ENCODE measurements at places on chromosomes 12 and 14.

DNA sequence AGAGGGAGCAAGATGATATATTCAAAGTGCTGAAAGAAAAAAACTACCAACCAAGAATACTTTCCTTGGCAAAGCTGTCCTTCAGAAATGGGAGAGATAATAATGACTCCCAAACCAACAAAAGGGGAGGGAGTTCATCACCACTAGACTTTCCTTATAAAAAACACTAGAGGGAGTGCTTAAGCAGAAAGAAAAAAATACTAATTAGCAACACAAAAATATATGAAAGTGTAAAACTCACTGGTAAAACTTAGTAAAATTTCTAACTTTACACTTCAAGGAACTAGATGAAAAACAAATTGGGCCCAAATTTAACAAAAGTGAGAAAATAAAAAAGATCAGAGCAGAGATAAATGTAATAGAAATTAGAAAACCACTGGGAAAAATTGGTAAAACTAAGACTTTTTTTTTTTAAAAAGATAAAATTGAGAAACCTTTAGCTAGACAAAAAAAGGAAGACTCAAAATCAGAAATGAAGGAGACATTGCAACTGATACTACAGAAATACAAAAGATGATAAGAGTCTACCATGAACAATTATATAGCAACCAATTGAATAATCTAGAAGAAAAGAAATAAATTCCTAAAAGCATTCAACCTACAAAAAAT is 60.4 kb upstream of the FAR2 start:
- DNase-seq: no peak

DNA sequence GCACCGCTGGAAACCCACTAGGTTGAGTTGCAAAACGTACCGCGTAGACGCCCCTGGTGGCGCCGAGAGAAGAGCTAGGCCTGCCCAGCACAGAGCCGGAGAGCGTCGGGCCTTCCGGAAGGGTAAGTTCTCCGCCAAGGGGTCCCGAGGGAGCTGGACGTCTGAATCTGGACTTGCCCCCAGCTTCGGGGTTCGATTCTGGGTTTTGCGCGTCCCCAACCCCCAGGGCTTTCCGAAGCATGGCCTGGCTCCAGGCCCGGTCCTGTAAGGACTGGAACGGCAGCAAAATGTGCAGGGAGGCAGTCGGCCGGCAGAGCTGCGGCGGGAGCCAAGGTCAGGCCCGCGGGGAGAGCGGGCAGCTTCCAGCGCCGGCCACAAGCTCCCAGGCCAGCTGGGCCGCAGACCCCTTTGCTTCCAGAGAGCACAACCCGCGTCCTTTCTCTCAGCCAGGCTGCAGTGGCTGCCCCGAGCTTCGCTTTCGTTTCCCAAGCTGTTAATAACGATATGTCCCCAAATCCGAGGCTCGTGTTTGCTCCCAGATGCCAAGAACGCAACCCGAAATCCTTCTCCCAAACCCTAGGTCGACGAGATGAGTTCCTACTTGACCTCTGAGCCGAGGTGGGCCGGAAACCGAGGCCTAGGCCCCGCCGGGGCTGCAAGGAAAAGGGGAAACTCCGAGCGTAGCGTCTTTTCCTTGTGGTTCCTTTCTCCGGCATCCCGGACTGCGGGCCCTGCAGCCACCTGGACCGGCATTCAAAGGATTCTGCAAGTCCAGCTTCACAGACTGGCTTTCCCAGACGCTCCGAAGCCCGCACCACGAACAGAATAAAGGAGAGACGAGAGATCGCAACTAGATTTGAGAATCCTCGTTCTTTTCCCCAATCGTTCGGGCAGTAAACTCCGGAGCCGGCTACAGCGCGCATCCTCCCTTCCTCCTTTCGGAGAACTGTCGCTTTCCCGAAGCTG is 3.2 kb upstream of the TBX5 start:
- no peak for DNase-seq

DNA sequence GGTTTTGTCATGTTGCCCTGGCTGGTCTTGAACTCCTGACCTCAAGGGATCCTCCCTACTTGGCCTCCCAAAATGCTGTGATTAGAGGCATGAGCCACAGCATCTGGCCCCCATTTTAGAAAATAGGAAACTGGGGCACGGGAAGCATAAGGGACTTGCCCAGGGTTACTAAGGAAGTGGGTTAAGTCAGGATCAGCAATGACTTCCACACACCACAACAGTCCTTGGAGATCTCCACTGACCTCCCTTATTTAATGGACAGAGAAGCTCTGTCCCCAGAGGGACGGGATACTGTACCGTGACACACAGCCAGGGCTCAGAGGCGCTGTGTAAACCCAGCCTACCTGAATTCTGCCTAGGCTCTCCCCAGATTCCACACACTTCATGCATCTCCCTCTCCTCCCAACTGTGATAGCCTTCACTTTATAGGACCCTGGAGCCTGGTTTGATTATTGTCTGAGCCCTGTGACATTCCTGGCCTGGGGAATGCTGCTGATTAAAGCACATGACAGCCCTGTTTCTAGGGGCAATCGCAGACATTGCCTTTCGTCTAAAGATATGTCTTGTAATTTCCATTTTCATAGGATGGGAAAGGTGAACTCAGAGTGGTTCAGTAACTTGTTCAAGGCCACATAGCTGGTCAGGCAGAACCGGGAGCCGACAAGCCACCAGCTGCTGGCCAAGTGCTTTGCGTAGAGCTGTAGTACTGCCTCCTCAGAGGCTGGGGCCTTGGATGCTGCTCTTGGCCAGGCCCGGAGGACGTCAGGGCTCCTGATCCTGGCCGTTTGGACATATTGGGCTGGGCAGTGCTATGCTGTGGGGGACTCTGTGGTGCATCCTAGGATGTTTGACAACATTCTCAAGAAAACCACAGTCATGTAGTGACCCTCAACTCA is 20.8 kb downstream of the SERPINA1 start:
- no peak for DNase-seq

DNA sequence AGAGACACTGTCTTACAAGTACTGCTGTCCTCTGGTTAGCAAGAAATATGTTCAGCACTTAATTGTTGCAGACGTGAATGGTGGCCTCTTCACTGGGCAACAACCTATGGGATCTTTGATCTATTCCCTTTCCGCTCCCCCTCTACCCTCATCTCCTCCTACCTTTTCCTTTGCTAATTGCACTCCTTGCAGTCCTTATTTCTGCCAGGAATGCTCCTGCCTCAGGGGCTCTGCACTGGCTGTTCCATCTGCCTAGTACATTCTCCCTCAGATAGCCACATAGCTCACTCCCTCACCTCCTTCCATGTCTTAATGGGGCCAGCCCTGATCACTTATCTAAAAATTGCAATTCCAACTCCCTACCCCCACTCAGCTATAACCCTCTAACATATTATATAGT is 4.5 kb upstream of the NFYB start:
- DNase-seq: no peak

GRCh38 chr12:115249671-115250278 is 565.8 kb upstream of the TBX3 start:
- no peak for DNase-seq

GRCh38 chr12:70661466-70662161 is 24.4 kb upstream of the PTPRB start:
- no peak for DNase-seq

GRCh38 chr12:6635856-6636531 is at the start of gene LPAR5:
Gene LPAR5 (minus strand): TSS chr12:6635959. CDS start chr12:6621248, 14,711 bp downstream.
- DNase-seq: no peak

- peak; percentile 23 for DNase-seq
These were observed 112.8 kb downstream of the CHST11 start for GRCh38 chr12:104569346-104570173.

DNA sequence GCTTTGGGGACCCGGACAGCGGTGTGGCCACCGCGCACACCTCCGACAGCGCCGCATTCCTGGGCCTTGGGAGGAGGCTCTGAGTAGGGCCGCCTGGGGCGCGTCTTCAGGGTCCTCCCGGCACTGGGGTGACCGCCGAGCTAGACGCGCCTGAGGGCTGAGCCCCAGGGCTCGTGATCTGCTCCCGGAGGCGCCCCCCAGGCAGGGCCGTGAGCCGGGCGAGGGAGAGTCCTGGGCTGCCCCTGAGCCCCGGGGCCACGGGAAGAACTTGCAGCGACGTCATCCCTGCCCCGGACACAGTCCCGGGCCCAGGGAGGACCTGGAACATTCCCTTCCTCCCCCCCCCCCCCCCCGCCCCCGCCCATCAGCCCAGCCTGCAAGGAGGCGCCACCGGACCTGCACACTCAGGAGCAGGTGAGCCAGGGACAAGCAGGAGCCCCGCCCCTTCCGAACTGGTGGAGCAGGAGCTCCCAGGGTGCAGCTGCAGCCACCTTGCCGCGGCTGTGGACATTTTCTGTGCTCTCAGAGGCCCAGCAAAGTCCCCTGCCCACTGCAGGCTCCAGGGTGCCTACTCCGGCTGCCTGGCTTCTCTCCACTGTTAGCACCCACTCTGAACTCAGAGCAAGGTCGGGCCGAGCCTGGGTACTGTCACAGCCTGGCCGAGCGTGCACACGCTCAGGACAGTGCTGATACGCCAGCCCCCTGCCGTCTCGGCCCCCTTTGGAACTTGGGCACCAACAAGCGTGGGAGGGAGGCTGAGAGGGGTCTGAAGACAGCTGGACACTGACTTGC is 50.7 kb downstream of the A2M start:
- DNase-seq: no peak

DNA sequence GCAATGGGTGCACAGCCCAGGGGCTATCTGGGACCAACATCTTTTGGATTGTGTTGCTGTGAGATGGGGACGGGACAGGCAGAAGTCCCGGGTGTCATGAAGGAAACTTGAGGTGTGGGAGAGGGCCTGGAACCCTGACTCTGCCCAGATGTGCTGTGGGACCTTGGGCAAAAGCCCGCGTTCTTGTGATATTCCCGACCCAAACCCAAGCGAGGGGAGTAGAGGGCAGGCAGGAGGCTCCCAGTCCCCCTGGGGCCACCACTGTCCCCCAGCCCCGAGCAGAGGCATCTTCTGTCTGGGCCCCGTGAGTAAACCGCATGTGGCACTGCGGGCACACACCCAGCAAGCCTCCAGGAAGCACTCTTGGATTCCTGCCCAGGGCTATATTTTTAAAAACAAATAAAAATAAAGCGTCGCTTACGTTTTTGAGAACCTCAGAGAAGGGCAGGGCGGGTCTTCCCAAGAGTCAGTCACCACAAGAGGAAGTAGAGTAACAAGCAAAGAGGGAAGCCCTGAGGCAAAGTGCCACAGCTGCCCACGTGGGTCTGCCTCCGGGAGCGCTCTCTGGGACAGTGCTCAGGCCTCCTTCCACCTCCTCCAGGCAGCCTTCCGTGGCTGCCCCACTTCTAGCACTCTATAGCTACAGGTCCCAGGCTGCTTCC is 39.5 kb downstream of the BEGAIN start:
- no peak for DNase-seq

DNA sequence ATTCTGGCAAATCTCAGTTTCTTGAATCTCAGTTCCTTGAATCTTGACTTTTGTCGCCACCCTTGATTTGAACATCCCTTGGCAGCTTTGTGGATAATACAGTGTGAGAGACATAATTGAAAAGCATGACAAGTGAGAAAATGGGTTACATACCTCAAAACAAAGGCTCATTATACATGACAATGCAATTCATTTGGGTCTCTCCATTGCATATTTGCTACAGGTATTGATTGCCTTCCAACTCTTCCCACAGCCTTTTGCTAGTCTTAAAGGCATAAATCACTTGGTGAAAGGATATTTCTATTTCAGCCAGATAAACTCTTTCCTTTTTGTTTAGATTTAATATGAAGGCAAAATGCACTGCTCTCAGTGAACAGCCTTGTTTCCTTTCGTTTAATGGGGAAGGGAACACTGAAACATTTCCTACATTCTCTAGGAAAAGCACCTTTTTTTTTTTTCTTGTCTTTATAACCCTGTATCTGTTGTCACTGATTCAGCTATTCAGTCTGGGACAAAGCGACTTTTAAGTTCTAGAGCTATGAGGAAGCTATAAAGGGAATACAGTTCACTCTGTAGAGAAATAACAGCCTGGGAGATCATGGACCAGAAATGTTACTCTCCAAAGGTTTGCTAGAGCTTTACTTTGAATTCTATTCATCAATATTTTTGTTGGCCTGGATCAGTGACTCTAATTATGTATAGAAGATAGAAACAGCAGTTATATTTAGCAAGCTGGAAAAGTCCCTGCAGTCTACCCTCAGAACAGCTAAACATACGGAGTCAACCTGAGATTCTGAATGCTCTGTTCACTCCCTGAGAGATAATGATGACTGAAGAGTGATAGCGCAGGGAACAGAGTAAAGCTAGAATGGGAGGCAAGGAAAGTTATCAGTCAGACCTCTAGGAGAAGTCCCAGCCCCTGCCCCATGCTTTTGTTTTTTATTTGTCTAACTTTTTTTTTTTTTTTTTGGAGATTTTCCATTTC is 311.4 kb downstream of the RGS6 start:
- no peak for DNase-seq

DNA sequence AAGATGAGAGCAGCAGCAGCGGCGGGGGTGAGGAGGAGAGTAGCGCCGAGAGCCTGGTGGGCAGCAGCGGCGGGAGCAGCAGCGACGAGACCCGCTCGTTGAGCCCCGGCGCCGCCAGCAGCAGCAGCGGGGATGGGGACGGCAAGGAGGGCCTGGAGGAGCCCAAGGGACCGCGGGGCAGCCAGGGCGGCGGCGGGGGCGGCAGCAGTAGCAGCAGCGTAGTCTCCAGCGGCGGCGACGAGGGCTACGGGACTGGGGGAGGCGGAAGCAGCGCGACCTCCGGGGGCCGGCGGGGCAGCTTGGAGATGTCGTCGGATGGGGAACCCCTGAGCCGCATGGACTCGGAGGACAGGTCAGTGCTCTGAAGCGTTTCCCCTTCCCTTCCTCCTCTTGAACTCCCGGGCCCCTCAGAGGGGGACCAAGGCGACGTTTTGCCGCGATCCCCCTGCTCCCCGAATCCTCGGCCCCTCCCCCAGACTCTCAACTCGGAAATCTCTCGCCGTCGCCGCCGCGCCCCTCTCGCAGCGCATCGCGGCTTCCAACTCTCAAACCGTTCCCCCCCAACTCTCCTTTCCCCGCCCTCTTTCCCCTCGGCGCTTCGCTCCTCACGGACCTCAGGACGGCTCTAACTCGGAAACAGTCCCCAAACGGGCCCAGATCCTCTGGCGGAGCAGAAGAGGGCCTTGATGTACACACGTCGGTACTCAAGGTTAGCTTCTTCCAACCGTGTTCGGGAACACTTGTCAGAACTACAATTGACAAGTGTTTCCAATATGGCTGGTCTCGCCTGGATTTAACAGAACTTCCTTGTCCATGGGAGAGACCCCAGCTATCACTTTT is 947 bp downstream of the AEBP2 start:
- DNase-seq: peak; percentile 21

DNA sequence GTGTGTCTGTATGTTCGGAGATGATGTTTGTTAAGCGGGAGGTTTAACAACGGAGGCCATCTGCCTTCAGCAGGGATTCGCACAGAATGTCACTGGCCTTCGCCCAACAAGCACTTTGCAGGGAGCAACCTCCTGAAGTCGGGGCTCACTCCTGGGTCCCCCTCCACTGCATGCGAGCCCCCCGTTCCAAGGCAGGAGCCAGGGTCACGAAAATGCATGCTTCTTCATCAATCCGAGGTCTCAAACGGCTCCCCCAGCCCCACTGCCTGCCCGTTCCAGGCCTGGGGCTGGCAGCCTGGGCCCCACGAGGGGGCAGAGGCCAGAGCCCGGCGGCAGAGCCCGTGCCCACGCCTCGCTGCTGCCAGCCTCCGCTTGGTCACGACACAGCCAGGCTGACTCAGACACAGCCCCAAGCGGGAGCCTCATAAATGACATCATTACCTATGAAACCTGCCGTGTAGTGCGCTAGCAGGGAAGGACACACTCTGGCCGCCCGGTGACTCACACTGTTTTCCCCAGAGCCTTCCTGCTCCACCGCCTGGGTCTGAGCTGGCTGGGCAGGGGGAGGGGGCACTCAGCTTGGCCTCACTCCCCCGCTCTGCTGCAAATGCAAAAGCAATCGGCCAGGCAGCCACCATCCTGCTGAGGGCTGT is 169.5 kb upstream of the RTL1 start:
- no peak for DNase-seq

- DNase-seq: no peak
These were observed 11.3 kb downstream of the GARIN6 start for GRCh38 chr12:99658671-99659349.

- no peak for DNase-seq
These were observed 1.7 kb downstream of the GATC start for GRCh38 chr12:120447992-120448391.

All from stimulated activated CD8-positive, alpha-beta memory T cell treated with anti-CD3 and anti-CD28 coated beads, Interleukin-4, amount 100 ng/mL, for 1 hour (primary cell).